NK-92 treated with Interleukin-12 subunit alpha and Interleukin-12 subunit beta, amount 100 ng/mL, for 24 hours (cell line): ENCODE measurements at places on chromosomes 2 and 18.

- DNase-seq: no peak
These were observed 596.5 kb downstream of the SUCLG1 start for GRCh38 chr2:83862600-83862999.

GRCh38 chr2:23545396-23545795 is 160.4 kb downstream of the KLHL29 start:
- no peak for DNase-seq

DNA sequence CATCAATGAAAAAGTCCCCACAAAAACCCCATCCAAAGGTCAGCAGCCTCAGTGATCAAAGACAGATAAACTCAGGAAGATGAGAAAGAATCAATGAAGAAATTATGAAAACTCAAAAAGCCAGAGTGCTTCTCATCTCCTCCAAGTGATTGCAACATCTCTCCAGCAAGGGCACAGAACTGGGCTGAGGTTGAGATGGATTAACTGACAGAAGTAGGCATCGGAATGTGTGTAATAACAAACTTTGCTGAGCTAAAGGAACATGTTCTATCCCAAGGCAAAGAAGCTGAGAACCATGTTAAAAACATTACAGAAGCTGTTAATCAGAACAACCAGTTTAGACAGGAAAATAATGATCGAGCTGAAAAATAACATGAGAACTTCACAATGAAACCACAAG is 442.8 kb upstream of the SYT4 start:
- no peak for DNase-seq

DNA sequence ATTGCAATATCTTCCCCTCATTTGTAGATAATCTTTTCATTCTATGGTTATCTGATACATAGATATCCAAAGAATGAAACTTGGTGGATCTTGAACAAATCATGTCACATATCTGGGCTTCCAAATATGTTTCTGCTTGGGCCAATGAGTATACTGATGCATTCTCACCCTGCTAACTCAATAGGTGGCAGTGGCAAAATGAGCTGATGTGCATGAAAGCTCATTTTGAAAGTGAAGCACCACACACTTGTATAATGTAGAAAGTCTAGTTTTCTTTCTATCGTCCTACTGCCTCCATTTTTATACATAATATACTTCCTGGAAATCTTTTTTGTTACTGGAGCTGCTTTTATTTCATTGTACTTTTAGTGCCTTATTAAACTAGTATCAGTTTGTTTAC is 208.2 kb downstream of the PRKCE start:
- DNase-seq: no peak

- no peak for DNase-seq
These were observed at the start of gene CDH20 for GRCh38 chr18:61333271-61333745. CDH20 (plus strand) TSS chr18:61333430.

GRCh38 chr18:7561909-7562460 is 5.1 kb upstream of the PTPRM start:
- no peak for DNase-seq

DNA sequence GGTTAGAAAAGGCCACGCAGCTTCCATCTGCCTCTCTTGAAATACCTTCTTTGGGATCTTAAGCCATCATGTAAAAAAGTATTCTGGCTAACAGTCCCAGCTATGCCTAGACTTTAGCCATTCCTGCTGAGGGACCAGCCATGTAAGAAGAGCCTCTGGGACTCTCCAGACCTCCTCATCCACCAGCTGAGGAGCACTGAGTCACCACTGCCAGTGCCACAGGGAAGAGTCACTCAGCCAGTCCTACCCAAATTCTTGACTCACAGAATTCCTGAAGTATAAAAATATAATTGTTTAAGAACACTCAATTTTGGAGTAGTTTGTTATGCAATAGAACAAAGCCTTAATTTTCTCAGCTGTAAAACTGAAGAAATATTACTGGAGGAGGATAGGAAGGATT is 436.7 kb downstream of the ZEB2 start:
- no peak for DNase-seq

DNA sequence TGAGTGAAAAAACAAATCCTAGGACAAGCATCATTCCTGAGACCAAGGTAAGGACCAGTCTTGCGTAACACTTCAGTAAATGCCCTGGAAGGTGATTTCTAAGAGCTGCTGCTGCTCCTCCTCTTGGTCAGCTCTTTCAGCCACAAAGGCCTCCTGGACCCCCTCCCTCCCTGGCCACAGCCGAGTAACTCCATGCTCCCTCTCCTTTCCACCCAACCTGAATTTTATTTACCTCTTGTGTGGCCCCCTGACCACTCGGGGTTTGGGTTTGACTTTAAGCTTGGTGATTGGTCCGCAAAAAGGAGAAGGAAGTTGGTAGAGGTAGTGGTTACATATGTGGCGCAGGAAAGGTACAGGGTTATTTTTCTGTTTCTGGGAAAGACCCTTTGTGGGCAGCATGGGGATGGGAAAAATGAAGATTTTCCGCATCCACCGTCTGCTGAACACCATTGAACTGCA is 9.2 kb downstream of the HTRA2 start:
- no peak for DNase-seq

- no peak for DNase-seq
These were observed 1.0 kb downstream of the IRS1 start for GRCh38 chr2:226798422-226799210.

- no peak for DNase-seq
These were observed 121.5 kb upstream of the CREB1 start for GRCh38 chr2:207408086-207408794.

GRCh38 chr2:145038041-145038525 is 518.2 kb upstream of the ZEB2 start:
- DNase-seq: no peak

GRCh38 chr2:198763793-198764192 is 693.9 kb downstream of the SATB2 start:
- DNase-seq: no peak

DNA sequence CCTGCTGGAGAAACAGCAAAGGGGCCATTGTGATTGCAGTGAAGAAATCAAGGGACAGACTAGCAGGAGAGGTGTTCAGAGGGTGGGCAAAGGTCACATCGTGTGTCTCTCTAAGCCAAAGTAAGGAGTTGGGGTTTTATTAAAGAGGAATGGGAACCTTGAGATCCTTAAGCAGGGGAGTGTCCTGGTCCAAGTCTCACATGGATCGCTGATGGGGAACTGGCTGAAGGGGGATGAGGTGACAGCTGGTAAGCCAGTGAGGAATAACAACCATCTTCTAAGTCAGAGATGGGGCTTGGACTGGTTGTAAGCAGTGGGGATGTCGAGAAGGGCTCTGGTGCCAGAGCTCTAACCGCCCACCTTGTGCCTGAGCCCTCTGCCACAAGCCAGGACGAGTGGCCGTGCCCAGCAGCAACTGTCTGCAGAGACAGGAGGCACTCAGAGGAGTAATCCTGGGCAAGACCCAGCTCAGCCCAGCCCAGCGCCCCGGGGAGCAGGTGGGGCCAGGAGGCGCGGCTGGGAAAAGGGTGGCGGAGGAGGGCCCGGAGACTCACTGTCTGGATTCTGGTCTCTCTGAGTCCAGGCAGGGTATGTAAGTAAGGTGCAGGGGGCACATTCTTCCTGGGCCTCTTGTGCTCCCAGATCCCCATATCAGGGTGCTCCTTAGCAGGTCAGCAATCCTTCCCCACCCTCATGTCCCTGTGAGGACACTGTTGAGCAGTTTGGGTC is 13.7 kb downstream of the WNT10A start:
- DNase-seq: no peak

- DNase-seq: peak; percentile 75
These were observed 4.9 kb downstream of the ZAP70 start for GRCh38 chr2:97718051-97718882.

GRCh38 chr18:44423814-44424644 is 256.7 kb upstream of the SETBP1 start:
- DNase-seq: no peak

GRCh38 chr2:62787386-62787785 is 81.9 kb downstream of the EHBP1 start:
- no peak for DNase-seq

DNA sequence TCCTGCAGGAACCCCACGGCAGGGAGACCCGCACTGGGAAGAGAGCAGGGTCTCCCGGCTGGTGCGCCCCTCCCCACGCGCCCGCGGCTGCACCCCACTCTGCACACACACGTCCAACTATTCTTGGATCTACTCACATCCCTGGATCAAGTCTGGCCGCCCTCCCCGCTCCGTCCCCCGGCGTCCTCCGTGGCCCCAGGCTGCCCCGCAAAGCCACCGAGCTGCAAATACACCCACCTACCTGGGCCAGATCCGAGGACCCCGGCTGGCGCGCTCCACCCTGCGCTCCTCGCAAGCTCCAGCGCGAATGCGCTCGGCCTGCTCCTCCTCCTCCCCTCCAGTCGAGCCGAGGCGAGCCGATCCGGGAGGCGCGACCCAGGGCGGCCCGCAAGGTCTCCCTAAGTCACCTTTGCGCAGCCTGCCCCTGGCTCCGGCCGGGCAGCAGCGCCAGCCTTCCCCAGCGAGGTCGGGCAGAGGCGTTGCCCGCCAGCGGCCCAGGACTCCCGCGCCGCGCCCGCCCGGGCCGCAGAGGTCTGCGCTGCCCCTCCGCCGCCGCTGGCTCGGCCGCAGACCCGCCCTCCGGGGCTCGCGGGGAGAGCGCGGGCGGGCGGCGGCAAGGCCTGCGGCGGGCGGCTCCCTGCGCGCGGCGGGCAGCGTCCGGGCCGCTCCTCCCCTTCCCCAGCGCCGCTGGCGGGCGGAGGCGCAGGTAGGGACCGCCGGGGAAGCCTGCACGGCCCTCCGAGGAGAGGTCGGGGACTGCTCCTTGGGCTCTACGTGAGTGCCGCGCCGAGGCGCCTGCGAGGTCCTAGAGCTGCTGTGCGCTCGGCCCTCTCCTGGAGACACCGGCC is 126.0 kb downstream of the OSBPL1A start:
- DNase-seq: no peak

- no peak for DNase-seq
These were observed 33.3 kb downstream of the IL1R2 start for GRCh38 chr2:102025016-102025501.

GRCh38 chr2:18209934-18210639 is 331.6 kb downstream of the KCNS3 start:
- DNase-seq: no peak

DNA sequence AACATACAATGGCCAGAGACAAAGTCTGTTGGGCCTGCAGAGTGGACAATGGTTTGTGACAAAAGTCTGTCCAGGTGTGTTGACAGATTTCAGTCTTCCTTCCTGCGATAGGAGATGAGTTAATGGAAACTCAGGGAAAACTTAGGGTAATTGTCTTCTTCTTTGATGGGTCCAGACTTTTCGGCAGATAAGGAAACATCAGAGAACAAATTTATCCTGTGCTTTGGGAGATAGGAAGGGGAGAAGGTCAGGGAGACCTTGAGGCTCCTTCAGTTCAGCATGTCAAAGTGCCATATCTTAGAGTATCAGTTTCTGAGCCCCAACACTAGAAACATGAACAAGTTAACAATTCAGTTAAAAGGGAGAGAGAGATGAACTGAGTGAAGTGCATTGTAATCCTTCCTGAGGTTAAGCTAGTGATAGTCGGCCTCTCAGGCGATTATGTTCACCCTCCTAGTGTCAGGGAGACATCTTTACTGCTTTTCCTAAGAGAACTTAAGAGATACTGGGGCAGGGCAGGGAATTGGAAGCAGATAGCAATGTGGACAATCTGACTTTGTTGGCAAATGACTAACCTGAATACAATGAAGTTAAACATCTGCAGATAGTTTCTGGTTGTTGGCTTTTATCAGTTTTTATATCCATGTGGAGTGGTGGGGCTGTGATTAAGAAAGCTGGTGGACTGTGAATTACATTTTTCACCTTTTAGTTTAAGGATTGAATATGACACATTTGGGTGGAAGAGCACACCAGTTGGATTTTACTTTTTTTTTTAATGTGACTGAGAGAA is 248.8 kb upstream of the FN1 start:
- no peak for DNase-seq

DNA sequence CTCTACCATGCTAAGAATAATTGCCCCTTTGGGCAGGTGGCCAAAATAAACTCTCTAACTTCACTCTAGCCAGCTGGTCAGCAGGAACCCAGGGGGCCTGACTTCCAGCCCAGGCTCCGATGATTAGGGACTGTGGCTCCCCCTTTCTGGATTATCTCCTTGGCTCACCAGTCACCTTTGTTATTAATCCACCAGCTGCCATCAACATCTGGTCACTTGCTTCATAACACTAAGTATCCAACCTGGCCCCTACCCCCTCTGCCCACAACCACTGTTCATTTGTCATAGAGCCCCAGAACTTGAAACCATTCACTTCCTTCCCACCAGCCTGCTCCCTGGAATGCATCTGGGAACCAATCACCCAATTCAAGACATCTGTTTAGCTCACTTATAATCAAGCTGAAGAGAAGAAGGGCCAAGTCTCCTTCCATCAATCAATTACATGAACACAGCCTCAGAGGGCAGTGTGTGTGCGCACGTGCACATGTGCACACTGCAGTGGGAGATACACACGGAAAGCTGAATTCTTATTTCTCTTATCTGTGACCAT is 215.1 kb downstream of the ALK start:
- no peak for DNase-seq

DNA sequence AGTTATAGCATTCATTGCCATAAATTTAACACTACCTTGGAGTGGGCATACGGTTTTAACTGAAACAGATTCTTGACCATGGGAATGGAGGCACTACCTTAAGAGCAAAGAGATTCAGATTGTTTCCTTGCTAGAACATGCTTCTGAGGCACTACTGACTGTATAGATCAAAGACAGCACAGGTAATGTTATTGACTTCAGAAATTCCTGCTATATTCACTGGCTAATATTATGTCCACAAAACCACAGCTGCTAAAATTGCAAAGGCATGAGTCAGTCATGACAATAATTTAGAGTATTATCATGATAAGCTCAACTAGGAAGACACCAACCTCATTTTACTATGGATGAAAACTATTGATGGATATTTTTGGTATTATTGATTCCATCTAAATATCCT is 39.4 kb downstream of the SLC8A1 start:
- DNase-seq: no peak

- peak; percentile 54 for DNase-seq
These were observed 13.4 kb downstream of the SERPINB7 start for GRCh38 chr18:63788447-63789096.

GRCh38 chr2:3516831-3517230 is 2.5 kb downstream of the ADI1 start:
- no peak for DNase-seq

DNA sequence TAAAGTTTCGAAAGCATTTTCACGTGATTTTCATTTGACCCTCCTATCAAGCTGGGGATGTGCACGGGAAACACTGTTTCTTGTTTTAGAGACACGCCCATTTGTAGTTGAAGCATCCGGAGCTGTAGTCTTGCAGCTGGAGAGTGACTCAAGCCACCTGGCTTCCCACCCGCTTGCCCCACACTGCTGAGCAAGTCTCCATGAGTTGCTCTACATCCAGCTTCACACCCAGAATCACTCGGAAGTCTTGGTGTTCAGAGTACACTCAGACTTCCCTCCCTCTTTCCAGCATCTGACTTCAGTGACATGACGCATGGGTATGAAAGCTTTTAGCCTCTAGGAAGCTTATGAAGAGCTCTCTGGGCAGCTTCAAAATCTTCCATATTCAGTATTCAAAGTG is 262.4 kb downstream of the NBAS start:
- DNase-seq: no peak

- DNase-seq: no peak
These were observed 561.3 kb upstream of the FSHR start for GRCh38 chr2:49715597-49715996.
